H1 (cell line): ENCODE measurements at places on chromosomes 2 and 18. TPM values are rescaled to one million over a fixed set of nuclear protein-coding genes. Genes with fewer than 3 reads are reported as not detected.

DNA sequence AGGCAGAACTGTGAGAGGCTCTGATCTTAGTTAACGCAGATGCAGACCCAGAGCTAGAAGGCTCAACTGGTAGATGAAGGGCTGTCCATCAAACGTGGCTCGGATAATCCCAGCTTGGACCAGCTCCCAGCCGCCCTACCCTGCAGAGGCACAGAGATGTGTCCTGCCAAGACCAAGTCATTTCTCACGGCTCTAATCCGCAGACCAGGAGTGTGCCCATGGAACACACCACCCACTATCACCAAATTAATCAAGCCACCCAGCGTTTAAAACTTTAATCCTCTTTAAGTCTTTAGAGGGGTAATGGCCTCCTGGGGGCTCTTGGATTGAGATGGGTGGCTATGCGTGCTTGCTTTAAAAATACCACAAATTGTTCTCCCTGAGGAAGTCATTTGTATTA is 17.5 kb downstream of the LYPD1 start:
- H3K27me3 ChIP-seq, result no peaks in the 10 kb centered on the region
- DNase-seq, result no peak
- no peak overlapping the region for H3K4me3 ChIP-seq
- H3K27ac ChIP-seq, result no peak overlapping the region
- no peaks in the 10 kb centered on the region for H3K4me1 ChIP-seq

GRCh38 chr2:25347846-25348245 is 6.1 kb upstream of the DNMT3A start:
- H3K27me3 ChIP-seq, result peaks cover 10% of the 10 kb centered on the region
- no peaks in the 10 kb centered on the region for H3K36me3 ChIP-seq
- no peaks in the 10 kb centered on the region for H3K4me1 ChIP-seq
- H3K27ac ChIP-seq, result no peak overlapping the region

DNA sequence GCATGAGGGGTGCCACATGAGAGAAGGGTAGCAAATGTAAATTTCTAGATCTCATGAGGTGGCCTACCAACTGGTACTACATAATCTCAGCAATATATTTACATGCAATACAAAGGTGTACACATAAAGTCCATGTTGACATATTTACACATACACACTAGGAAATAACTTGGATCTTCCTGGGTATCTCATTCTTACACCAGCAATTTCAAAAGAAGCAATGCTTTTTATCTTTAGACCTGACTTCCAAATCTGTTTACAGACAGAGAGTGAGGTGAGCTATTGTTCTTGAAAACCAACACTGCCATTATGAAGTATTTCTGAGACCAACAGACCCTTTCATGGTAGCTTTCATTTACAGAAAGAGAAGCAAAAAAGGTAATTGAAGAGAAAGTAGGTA is 184.2 kb downstream of the ERBB4 start:
- no peak overlapping the region for H3K27ac ChIP-seq
- H3K4me1 ChIP-seq, result no peaks in the 10 kb centered on the region
- DNase-seq, result no peak
- H3K27me3 ChIP-seq, result no peaks in the 10 kb centered on the region
- H3K36me3 ChIP-seq, result no peaks in the 10 kb centered on the region

DNA sequence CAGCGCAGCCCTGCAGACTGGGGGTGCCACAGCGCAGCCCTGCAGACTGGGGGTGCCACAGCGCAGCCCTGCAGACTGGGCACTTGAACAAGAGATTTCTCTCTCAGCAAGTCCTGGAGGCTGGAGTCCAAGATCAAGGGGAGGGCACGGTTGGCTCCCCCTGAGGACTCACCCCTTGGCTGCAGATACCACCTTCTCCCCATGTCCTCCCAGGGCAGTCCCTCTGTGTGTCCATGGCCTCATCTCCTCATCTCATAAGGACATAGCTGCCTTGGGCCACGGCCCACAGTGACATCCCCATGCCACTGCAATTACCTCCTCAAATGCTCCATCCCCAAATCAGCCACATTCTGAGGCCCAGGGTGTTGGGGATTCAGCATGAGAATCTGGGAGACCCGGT is 98.2 kb downstream of the TPO start:
- no peak overlapping the region for H3K27ac ChIP-seq
- H3K4me3 ChIP-seq, result no peak overlapping the region
- no peaks in the 10 kb centered on the region for H3K36me3 ChIP-seq
- H3K4me1 ChIP-seq, result no peaks in the 10 kb centered on the region
- DNase-seq, result no peak

GRCh38 chr2:196206804-196207203 is 35.4 kb upstream of the STK17B start:
- no peak for DNase-seq
- H3K4me3 ChIP-seq, result no peak overlapping the region
- no peaks in the 10 kb centered on the region for H3K36me3 ChIP-seq
- no peak overlapping the region for H3K27ac ChIP-seq
- H3K4me1 ChIP-seq, result no peaks in the 10 kb centered on the region; the same call in 1 of the 2 replicates

The SERPINB12 gene
- total RNA-seq, result not detected in 2 replicates

The ANXA4 gene
- 16.9 and 17.6 TPM in 2 replicates for total RNA-seq

- no peaks in the 10 kb centered on the region for H3K36me3 ChIP-seq
- H3K4me1 ChIP-seq, result no peaks in the 10 kb centered on the region
- DNase-seq, result no peak
- H3K4me3 ChIP-seq, result no peak overlapping the region
- H3K27me3 ChIP-seq, result no peaks in the 10 kb centered on the region
- H3K27ac ChIP-seq, result no peak overlapping the region
Observed at GRCh38 chr2:18372641-18373040, 187.8 kb downstream of the RDH14 start.

The PMS1 gene
- total RNA-seq, result 59.3 and 59.7 TPM in 2 replicates

DNA sequence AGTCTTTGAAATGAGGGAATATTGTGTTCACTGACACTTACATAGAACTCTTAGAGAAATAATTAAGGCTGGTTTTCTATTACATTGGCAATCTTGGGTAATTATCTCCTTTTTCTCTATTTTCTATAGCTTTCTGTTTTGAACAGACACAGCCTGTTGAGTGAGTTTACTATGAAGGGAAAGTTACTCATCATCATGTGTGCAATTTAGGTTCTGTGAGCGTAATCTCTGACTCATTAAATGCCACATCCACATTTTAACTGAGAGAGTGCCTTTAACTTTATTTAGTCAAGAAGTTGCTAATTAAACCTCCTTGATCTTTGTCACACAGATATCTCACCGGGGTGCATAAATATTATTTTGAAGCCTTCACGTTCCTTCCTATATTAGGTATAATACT is 174.0 kb upstream of the SLC8A1 start:
- no peak overlapping the region for H3K4me3 ChIP-seq
- no peaks in the 10 kb centered on the region for H3K4me1 ChIP-seq
- no peaks in the 10 kb centered on the region for H3K36me3 ChIP-seq
- no peak overlapping the region for H3K27ac ChIP-seq

- H3K4me1 ChIP-seq, result no peaks in the 10 kb centered on the region; the same call in 1 of the 2 replicates
- no peaks in the 10 kb centered on the region for H3K36me3 ChIP-seq
- H3K27me3 ChIP-seq, result peaks cover 8% of the 10 kb centered on the region; the same call in 1 of the 2 replicates
Observed at GRCh38 chr2:10432311-10433181, 15.6 kb downstream of the ODC1 start.

DNA sequence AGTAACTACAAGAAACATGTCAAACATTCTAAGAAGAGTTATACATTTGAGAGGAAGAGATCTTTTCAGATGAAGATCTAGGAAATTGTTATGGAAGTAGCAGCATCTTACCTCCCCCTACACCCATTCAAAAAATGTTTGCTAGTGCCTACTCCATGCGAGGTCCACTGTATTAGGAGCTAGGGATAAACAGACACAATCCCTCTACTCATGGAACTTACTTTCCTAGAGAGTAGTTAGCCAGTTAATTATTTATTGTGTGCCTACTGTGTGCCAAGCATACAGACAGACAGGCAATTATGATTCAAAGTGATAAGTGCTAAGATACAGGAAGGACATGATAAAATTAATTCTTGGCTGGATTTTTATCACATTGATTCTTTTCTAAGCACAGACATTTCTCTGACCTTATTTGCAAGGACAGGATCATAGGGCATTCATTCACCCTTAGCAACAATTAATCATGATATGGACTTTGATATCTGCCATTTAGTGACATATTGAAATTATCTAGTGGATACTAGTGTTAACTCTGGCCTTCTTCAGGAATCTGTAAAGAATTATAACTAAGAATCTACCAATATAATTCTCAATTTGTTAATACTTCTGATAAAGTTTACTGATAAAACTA is 19.6 kb upstream of the TDRD15 start:
- H3K27ac ChIP-seq, result no peak overlapping the region
- H3K27me3 ChIP-seq, result no peaks in the 10 kb centered on the region
- no peak for DNase-seq
- H3K4me1 ChIP-seq, result peaks cover 3% of the 10 kb centered on the region; the same call in 1 of the 2 replicates
- H3K36me3 ChIP-seq, result no peaks in the 10 kb centered on the region
- H3K4me3 ChIP-seq, result no peak overlapping the region
